ENCODE measurements at places on chromosomes 6 and 20.

- no peak for DNase-seq
Measured at GRCh38 chr20:31836853-31837608, 8.4 kb downstream of the FOXS1 start.

- DNase-seq = no peak
Measured at GRCh38 chr6:35796236-35796635, 887 bp downstream of the CLPS start.

DNA sequence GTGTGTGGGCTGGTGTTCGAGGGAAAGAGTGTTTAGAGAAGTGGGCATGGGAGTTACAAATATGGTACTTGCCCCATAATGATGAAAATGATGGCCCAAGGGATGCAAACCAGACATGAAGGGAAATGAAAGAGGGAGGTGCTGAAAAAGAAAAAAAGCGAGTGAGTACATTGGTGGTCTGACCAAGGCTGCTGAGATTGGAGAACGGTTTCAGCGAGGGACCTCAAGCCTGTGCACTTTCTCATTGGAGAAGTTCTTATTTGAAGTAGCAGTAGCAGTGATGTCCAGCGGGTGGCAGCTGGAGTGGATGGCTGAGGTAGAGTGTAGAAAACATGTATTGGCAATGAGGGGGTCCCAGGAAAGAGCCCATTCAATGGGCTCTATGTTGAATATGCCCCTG, 54.8 kb downstream of the TNFAIP3 start:
- DNase-seq = peak; percentile 10

DNA sequence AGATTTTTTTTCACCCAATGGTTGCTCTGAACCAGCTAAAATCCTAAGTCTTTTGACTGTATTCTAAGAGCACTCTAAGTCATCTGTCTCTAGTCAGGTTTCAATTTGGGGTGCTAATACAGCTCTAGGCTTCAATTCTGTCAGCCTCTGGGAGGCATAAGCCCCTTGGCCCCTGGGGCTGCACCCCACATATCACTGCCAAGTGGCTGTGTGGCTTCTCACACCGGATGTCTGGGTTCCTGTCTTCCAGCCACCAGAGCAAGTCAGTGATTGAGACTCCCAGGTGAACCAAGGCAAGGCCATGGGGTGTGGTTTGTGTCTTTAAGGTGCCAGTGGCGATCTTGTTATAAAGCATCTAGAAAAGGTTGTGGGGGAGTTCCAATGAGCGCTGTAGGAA, 136.5 kb downstream of the TMEM242 start:
- DNase-seq = no peak

All from DMS53 (cell line).